NCI-H1694 (cell line): ENCODE measurements at places on chromosomes 12 and 14.

- DNase-seq = no peak
These were observed 107.6 kb downstream of the NAV3 start for GRCh38 chr12:77938301-77938700.

DNA sequence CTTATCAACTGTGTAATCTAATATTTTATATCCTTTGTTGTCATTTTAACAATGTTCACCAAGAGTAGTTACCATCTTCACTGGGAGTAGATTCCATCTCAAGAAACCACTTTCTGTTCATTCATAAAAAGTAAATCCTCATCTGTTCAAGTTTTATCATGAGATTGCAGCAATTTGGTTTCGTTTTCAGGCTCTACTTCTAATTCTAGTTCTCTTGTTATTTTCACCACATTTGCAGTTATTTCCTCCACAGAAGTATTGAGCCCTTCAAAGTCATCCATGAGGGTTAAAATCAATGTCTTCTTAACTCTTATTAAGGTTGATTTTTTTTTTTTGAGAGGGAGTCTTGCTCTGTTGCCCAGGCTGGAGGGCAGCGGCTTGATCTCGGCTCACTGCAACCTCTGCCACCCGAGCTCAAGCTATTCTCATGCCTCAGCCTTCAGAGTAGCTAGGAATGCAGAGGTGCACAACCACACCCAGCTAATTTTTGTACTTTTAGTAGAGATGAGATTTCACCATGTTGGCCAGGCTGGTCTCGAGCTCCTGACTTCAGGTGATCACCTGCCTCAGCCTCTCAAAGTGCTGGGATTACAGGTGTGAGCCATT, 276.6 kb downstream of the ACSS3 start:
- no peak for DNase-seq

DNA sequence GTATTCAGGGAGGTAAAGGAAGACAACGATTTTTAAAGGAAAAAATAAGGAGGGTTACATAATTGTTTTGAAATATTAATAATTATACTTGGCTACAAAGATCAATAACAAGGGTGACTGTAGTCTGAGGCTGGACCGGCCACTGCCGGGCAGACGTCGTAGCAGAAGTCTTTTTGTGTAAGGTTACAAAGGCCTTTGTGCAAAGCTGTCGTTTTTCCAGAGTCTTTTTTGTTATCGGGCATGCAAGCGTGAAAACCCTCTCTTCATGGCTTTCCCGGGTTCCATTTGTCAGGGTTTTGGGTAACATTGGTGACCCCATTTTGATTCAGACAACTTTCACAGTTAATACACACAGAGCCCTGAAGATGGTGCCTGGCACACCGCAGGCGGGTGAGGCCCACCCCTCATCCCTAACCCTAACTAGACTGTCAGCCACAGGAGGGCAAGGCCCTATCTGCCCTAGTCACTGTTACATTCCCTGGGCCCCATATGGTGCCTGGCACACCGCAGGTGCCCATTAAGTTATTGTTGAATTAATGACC, 31.3 kb downstream of the RILPL1 start:
- DNase-seq = no peak

GRCh38 chr14:88790501-88791251, 2.1 kb downstream of the EML5 start:
- no peak for DNase-seq

DNA sequence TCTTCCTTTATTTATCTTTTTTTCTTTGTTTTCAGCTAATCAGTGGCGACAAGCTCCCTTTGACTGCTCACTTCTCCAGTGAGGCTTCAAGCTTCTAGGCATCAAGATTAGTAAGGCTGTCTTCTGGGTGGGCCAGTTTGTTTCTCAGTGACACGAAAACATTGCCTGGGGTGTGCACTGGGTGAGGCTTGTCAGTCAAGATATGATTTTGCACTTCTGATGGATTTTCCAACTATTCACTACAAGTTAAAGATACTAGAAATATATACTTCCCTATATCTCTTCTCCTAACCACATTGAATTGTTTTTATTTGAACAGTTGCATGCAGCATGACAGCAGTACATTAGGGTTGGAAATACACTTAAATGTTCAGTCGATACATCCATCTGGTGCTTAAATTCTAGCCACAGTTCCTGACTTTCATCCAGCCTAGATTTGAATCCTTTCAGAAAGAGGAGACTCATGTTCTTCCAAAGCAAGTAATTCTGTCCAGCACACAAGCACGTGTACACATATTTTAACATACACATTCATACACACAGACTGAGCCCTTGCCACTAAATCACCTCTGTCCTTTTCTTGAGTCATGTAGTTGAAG, 275.6 kb upstream of the NOVA1 start:
- DNase-seq = peak; percentile 17

- no peak for DNase-seq
These were observed 26.9 kb upstream of the LTBP2 start for GRCh38 chr14:74638966-74639365.

GRCh38 chr14:39265033-39265432, 31.3 kb downstream of the MIA2 start:
- no peak for DNase-seq

GRCh38 chr14:76837524-76837923, 11.3 kb downstream of the LRRC74A start:
- no peak for DNase-seq

- DNase-seq = no peak
These were observed 328.7 kb downstream of the DPF3 start for GRCh38 chr14:72565149-72565559.

GRCh38 chr12:4856596-4856995, 53.1 kb upstream of the KCNA1 start:
- DNase-seq = no peak

DNA sequence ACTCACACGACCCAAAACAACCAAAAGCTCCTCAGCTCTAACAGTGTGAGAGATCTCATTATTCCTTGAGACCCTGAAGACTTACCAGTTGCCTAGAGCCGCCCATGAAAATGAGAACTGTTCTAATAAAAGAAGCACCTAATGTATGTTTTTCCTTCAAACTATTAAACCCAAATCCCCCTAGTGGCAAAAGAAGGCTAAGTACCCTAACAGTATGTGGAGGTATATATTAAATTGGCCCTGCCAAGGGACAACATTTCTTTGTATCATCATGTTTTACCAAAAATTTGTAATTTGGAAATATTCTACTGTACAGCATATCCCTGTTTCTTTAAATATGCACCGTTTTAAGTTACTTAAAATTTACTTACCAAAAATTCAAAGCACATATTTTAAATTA, 38.0 kb upstream of the PPFIA2 start:
- no peak for DNase-seq

DNA sequence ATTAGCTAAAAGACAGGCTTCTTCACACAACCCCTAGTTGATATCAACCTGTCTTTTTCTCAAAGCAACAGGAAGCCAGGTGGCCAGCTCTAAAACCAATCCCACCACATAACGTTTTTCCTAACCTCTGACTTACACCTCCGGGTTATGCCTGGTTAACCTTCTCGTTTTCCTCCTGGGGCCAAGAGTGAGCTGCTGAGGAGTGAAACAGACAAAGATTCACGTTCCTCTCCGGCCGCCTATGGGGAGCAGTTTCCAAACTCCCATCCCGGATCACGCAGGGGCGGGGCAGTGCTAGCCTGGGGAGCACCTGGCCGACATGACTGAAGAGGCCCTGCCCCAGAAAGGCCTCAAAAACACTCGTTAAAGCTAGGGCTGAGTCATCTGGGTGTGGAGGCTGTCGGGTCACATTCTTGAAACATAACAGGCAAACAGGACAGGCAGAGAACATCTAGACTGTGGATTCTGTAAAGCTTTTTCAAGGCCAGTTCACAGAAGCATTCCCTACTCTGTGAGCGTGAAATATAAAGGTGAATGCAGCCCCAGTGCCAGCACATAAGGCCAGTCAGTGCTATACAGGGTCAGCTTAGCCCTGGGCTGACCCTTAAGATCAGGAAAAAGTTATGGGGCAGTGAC, 25.9 kb upstream of the LGALS3 start:
- DNase-seq = no peak

DNA sequence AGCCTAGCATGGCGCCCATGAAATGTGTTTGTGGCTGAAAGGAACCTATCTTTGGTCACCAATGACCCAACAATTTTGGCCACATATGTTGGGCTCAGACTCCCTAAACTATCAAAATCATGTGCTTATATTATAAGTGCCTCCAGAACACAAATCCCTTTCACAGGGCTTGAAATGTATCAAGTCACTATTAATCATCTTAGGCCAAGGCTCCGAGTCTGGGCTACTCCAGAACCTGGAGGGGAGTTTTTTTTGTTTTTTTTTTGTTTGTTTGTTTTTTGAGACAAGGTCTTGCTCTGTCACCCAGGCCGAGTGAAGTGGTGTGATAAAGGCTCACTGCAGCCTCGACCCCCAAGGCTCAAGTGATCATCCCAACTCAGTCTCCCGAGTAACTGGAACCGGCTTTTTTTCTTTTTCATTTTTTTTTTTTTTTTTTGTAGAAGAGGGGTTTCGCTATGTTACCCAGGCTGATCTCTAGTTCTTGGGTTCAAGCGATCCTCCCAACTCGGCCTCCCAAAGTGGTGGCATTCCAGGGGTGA, 989 bp upstream of the DRAM1 start:
- DNase-seq = no peak

GRCh38 chr12:129927316-129927900, 23.6 kb upstream of the TMEM132D start:
- DNase-seq = no peak

GRCh38 chr12:7369274-7369729, 65.4 kb downstream of the ACSM4 start:
- no peak for DNase-seq

DNA sequence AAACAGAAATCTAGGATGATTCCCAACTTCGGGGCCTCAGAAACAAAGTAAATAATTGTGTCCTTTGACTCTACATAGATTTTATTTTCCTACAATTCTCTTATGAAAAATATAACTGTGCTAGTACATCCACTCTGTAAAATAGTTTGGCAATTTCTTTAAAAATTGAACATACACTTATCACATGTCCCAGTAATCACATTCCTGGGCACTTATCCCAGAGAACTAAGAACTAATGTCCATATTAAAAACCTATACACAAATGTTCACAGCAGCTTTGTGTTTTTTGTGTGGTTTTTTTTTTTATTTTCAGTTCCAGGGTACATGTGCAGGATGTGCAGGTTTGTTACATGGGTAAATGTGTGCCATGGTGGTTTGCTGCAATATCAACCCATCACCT, 99.0 kb downstream of the KCNH5 start:
- no peak for DNase-seq

DNA sequence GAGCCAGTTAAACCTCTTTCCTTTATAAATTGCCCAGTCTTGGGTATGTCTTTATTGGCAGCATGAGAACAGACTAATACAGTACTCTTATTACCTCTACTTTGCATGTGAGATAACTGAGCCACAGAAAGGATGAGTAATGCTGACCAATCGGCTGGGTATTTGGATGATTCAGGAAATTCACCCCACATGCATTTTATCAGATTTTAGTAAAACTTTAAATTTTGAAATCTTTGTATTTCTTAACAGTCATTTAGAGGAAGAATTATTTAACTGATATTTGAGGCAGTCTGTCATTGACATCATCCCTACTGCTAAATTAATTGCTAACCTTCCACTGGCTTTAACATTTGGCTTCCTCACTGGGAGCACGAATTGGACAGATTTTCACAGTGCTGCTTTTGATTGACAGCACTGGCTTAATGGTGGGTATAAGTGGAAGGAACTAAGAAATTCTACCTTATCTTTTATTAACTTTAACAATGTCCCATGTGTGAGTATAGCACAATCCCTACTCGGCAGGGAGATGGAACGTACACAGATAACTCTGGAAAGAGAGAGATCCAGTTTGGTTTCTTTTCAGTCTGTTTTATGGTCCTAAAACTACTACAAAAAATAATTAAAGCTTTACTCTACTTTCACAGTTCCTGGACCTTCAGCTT, 261.0 kb downstream of the DACT1 start:
- no peak for DNase-seq

GRCh38 chr14:31283578-31284252, 76.1 kb upstream of the HECTD1 start:
- DNase-seq = no peak

DNA sequence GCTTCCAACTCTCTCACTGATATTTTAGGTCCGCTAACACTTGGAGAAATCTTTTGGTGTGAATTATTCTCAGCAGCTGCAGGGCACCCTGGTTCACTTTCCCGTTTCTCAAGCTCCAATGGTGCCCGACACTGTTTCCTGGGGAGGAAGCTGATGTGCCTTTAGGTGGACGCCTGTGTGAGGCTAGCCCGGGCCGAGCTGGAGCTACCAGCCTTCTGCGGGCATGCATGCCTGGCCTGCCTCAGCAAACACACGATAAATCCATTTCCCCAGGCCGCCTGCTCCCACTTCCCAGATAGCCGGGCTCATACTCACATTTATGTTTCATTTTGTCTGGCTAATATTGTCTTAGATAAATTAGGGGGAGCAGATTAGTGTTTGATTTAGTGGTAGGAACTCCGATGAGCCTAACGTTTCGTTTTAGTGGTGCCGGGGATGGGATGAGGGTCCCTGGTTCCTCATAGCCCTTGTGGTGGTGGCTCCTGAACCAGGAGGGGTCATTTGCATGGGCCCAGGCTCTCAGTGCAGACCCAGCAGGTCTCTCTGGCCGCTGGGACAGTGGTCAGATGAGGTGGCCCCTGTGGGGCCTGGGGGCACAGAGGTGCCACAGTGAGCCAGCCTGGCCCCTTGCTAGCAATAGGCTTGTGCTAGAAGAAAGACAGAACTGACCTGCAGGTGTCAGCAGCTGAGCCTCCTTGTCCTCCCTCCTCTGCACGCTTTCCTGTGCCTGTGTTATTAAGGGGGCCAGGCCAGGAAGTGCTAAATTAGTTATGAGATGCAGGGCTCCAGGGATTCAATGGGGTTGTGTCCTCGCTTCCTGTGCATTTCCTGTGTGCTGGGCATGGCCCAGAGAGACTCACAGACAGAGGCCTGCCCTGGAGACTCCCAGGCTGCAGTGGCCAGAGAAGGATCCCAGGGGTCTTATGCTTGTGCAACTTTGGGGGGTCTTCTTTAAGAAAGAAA, 88.3 kb downstream of the KIF26A start:
- no peak for DNase-seq

DNA sequence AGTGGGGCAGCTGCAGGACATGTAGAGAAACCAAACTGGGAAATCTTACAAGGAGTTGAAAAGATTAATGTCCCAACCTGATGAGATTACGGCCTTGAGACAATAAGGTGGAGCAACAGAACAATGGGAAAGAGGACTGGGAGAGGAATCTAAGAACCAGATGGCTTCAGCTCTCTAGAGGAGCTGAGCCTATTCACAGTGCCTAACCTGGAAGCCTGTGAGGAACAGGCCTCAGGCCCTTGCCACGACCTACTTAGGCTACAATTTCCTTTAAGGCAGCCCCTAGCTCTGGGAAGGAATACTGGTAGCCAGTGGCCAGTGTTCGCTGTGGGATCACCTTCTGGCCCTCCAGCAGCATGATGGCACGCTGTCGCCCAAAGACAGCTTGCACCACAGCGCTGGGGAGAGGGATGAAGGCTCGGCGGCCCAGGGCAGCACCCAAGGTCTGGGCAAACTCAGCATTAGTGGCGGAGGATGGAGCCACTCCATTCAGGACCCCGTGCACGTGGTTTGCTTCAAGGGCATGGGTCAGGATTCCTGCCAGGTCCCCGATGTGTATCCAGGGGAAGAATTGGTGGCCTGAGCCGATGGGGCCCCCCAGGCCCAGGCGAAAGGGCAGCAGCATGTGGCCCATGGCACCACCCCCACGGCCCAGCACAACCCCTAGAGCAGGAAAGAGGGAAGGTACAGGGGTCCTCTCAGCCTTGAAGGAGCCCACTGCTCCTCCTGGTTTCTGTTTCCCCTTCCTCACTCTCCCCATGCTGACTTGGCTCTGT, 2.6 kb downstream of the SDR39U1 start:
- DNase-seq = no peak
